Lower lobe of right lung (tissue), 2 donors: ENCODE measurements at places on chromosomes 7 and 10.

DNA sequence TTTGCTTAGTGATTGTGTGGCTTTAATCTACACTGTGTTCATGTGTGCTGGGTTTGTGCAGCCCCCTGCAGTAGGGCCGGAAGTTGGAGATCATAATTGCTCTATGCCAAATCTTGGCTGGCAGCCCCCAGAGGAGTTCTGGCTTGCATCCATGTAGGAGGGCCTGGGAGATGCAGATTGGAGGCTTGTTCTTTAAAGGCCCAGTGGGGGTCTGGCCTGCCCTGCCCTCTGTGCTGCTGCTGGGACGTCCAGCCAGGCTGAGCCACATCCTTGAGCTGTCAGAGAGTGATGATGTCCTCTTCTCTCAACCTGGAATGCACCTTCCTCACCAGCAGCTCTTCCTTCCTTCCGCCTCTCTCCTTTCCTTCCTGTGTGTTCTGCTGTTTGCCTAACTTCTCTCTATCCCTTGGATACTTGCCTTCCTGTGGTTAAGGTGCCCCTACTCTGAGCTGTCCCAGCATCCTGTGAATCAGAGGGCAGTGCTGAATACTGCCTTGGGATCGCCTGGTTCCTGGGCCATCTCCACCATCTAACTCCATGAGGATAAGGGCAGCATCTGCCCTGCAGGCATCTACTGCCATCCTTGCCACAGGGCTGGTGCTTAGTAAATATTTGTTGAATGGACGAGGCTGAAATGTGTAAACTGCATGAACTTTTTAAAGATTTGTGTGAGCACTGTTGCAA lies 30.2 kb downstream of the DOCK1 start:
- DNase-seq: no peak

- no peak for DNase-seq
Observed at GRCh38 chr10:118851062-118852035, 96.6 kb upstream of the CACUL1 start.

- DNase-seq: no peak
Observed at GRCh38 chr10:93897070-93897780, 3.4 kb downstream of the SLC35G1 start.

GRCh38 chr10:71378336-71379117 lies 18.2 kb upstream of the CDH23 start:
- DNase-seq: no peak

- no peak for DNase-seq
Observed at GRCh38 chr7:2247141-2247995, 5.3 kb downstream of the NUDT1 start.

GRCh38 chr7:111138193-111138569 lies 47.3 kb downstream of the LRRN3 start:
- peak; percentile 40 for DNase-seq

DNA sequence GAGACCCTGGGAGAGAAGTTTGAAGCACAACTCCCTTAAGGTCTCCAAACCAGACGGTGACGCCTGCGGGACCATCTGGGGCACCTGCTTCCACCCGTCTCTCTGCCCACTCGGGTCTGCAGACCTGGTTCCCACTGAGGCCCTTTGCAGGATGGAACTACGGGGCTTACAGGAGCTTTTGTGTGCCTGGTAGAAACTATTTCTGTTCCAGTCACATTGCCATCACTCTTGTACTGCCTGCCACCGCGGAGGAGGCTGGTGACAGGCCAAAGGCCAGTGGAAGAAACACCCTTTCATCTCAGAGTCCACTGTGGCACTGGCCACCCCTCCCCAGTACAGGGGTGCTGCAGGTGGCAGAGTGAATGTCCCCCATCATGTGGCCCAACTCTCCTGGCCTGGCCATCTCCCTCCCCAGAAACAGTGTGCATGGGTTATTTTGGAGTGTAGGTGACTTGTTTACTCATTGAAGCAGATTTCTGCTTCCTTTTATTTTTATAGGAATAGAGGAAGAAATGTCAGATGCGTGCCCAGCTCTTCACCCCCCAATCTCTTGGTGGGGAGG lies 10.8 kb downstream of the SERPINE1 start:
- no peak for DNase-seq

DNA sequence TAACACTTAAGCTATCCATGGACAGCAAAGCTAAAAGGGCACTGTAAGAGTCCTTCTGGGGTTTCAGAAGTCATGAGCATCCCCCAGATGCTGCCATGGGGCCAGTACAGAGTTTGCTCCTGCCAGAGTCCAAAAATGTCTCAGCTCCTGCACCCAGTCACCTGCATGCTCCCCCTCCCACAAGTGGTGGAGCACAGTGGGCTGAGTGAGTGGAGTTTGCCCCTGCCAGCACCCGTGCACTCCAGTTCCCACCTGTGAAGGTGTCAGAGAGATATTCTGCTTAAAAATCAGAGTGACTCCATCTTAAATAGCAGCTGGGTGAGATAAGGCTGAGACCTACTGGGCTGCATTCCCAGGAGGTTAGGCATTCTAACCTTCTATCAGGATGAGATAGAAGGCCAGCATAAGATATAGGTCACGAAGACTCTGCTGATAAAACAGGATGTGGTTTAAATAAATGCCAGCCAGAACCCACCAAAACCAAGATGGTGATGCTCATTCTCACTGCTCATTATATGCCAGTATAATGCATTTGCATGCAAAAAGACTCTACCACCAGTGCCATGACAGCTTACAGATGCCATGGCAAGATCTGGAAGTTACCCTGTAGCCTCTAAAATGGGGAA lies 140.1 kb upstream of the ZNF92 start:
- DNase-seq: no peak

GRCh38 chr7:10723832-10724231 lies 249.8 kb upstream of the PHF14 start:
- DNase-seq: no peak

DNA sequence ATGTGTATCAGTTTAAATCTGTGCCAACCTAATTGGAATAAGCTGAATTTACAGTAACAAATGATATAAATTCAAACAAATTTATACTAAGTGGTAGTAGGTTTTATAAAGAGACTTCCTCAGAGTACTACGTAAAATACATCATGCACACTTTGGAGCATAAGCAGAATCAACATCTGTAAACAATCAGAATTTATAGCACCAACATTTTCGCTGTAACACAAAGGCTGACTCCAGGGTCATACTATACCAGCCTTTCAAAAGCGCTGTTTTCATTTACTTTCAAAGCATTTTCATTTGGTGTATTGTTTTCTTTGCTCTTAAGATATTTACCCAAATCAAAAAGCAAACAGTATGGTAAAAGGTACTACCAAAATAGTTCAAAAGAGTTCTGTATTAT lies 29.3 kb upstream of the TMEM168 start:
- DNase-seq: no peak

- DNase-seq: no peak
Observed at GRCh38 chr7:27640884-27641574, 21.7 kb downstream of the HIBADH start.

DNA sequence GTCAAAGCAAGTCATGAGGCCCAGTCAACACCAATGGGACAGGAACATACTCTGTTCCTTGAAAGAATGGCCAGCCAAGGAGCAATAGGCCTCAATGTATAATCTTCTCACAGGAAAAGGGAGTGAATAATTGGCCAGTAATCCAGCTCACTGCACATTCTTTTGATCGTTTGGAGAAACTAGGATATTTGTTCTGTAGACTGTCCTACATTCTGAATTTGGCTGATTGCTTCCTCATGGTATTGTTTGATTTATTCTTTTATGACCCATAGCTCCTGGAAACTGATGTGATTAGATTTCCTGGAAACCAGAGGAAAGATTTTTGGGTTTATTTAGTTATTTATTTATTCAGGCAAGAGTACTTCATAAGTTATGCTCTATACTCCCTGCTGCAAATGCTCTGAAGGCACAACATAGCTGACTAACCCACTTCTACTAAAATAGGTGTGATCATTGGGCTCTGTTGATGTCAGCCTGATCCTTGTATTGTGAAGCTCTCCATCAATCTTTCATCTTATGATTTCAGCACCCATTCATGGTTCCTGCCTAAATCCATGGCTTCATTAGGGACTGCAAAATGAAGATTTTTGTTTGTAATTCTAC lies 745.2 kb downstream of the SUGCT start:
- DNase-seq: no peak

GRCh38 chr10:129055225-129055624 lies 411.8 kb upstream of the MGMT start:
- DNase-seq: no peak

DNA sequence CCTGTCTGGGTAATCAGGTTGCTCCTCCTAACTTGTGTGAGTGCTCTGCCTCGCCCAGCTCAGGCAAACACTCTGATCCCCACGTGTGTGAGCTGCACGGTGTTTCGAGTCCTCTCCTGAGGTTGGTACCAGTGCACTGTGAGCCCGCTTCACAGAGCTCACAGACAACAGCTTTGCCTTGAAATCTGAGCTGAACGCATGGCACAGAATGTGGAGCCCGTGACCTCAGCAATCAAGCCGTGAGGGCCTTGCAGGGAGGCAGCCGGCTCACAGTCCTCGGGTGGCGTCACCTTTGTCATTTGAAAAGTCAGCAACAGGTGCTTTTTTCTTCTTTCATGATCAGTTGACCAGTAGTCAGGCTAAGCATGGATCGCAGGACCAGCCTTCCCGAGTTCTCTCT lies 60.2 kb upstream of the ADGRA1 start:
- DNase-seq: no peak

DNA sequence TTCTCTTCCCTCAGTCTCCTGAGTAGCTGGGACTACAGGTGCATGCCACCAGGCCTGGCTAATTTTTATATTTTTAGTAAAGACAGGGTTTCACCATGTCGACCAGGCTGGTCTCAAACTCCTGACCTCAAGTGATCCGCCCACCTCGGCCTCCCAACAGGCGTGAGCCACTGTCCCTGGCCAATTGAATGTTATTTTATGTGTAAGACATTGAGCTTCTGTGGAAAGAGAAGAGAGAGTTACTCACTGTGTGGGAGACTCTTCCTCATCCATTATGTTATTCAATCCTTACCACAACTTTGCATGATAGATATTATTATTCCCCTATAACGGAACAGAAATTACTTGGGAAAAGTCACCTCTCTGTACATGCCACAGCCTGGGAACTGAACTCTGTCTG lies 32.6 kb upstream of the MXI1 start:
- DNase-seq: no peak

- DNase-seq: no peak
Observed at GRCh38 chr10:100792574-100792973, 47.2 kb downstream of the PAX2 start.

DNA sequence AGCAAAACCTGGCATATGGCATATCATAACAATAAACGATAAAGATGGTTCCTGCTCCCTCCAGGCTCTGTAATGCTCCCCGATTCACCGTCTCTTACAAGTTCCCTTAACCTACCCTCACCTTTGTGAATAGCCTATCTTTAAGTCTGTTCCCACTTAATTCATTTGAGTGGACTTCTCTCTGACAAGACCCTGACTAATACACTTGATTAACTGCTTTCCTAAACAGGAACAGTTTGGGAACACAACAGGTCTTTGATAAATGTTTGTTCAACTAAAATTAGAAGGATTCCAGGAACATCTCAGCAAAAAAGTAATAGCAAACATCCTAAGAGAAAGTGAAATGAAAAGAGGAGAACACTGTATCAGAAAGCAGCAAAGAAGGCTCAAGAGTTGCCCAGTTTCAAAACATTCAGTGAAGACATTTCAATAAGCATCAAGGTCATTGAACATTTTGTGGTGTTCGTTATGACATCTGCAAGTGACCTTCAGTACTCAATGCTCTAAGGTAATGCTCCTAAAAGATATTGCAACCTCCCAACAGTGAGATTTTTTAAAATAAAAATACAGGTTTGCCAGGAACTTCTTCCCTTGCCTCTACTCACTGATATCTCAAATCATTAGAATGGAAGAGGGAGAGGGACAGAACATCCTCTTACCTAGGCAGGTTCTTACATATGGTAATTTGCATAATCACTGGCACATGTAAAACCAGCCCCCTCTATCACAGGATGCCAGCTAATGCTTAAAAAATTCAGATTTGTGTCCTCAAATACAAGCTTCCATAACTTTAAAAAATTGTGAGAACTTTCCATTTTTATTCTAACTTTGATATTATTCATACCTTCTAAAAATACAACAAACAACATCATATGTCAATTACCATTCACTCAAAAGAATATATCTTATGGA lies 11.4 kb upstream of the ARHGAP12 start:
- DNase-seq: no peak

- no peak for DNase-seq
Observed at GRCh38 chr10:12165999-12166775, 29.5 kb downstream of the NUDT5 start.

GRCh38 chr7:34596887-34597286 lies 61.1 kb upstream of the NPSR1 start:
- no peak for DNase-seq

DNA sequence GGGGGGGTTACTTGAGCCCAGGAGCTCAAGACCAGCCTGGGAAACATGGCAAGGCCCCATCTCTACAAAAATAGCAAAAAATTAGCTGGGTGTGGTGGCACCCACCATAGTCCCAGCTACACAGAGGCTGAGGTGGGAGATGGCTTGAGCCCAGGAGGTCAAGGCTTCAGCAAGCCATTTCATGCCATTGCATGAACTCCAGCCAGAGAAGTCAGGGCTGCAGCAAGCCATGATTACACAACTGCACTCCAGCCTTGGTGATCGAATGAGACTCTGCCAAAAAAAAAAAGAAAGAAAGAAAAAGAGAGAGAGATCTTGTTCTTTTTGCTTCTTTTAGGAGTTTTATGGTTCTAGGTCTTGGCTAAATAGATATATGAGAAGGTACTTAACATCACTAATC lies 200.2 kb upstream of the PHYHIPL start:
- DNase-seq: no peak

DNA sequence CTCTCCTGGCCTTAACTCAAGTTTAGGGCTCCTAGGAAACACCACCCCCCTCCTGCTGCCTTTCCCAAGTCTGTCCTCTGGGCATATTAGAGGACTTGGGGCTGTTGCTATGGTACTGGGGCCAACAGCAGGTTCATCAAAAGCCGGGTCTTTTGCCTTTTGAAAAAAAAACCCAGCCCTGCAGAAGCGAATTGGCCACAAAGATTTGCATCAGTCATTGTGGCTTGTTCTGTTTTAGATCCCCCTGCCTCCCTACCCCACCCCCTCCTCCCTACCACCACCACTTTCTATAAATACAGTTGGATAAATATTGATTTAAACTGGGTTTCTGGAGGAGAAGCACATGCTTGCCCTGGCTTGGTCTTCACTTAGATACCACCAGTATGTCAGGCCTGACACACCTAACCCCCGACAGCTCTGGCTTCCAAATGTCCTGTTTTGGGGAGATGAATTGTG lies 7.0 kb downstream of the MXI1 start:
- no peak for DNase-seq

DNA sequence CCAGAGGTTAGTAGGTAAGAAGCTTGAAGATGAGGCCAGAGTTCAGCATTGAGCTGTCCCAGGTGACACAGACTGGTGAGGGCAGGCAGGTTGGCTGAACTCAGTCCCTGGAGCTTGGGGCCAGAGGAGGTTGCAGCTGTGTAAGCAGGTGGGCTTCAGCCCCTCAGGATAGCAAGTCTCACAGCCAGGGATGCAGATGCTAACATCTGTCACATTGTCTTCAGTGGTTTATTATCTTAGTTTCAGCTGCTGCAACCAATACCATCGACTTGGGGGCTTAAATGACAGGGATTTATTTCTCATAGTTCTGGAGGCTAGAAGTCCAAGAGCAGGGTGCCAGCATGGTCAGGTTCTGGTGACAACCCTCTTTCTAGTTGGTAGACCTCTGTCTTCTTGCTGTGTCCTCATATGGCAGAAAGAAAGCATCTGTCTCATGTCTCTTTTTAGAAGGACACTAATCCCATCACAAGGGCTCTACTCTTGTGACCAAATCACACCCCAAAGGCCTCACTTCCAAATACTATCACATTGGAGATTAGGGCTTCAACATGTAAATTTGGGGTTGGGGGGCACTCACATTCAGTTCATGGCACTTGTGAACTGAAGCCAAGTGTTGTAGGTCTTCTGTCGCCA lies 146.2 kb downstream of the KIAA1217 start:
- DNase-seq: no peak
